ENCODE measurements at places on chromosomes 1 and 21.

DNA sequence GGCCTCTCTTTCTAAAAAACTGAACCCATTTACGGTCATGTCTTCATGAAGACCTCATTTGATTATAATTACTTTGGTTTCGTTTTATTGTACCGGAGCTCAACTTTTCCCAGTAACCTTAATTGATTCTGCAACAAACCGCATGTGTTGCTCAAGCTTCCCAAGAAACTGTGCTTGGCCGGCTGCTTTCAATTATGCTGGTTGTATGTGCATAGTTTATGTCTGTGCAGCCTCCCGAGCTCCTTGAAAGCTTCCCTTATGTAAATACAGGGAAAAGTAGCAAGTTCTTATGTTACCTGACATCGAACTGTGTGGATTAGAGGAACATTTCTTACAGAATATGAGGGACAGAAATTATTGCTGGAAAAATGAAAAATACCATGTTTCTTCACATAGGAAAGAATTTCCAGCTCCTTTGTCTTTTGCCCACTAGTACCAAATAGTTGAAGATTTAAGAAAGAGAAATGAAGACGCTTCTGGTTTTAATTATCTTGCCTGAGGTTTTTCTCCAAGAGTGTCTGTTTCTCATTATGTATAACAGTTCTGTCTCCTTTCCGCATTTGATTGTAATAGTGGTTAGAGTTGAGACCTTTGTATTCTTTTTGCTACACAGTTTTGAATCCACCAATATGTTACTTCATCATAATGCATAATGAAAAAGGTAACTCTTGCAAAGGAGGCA lies 2.1 kb downstream of the VCAM1 start:
- DNase-seq: no peak

- no peak for DNase-seq
Observed at GRCh38 chr1:244868484-244869363, 4.4 kb upstream of the HNRNPU start.

DNA sequence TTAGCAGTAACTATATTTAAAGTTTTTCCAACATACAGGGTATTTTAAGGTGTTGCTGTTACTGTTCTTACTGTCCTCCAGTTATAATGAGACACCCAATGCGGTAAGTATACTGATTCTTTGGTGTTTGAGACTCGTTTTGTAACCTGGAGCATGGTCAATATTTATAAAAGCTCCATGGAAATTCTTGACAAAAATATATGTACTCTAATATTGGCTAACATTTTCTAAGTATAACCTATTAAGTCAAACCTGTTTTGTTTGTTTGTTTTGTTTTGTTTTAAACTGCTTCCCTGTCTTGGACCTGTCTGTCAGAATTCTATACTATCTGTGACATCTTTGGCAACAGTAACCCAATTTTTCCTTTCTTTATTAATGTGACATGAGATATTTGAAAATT lies 15.9 kb upstream of the CAP1 start:
- no peak for DNase-seq

DNA sequence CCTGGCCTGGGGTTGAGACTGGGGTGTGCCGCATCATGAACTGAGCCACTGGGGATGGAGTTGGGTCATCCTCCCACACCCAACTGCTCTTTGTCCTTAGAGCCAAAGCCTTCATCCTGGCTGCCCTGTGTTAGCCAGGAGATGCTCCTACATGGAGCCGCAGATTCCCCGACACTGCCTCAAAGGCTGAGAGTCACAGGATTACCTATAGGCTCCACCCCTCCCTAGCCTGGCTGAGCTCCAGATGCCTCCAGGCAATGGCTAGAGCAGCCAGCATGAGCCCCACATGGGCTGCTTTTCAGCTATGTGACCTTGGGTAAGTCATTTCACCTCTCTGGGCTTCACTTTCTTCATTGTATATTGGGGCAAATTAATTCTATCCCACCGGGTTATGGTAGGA lies 119.9 kb upstream of the POU3F1 start:
- no peak for DNase-seq

- DNase-seq: no peak
Observed at GRCh38 chr1:212504171-212504803, 71.6 kb downstream of the NENF start.

GRCh38 chr1:53545663-53546408 lies 86.6 kb downstream of the DMRTB1 start:
- no peak for DNase-seq

DNA sequence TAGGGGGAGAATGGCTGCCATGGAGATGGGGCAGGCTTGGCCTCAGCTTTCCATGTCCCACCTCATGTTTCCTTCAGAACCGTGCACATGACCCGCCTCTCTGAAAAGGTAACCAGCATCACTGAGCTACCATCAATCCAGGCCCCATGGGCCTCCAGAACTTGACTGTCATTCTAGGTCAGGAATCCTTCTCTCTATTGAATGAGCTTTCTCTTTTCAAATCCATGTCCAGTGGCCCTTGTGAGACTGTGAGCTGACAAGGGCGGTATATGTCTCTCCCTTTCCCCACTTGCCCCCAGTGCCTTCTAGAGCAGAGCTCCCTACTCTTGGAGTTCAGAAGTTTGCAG lies 4.4 kb downstream of the CSRP1 start:
- DNase-seq: no peak

DNA sequence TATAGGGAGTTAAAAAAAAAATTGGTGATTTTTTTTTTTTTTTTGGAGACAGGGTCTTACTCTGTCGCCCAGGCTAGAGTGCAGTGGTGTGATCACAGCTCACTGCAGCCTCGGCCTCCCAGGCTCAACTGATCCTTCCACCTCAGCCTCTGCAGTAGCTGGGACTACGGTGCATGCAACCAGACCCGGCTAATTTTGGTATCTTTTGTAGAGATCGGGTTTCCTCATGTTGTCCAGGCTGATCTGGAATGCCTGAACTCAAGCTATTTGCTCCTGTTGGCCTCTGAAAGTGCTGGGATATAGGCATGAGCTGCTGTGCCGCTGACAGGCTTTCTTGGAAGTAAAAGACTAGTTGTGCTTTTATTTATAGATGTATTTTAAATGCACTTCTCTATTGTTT lies 3.0 kb downstream of the CDC42 start:
- DNase-seq: no peak

- DNase-seq: no peak
Observed at GRCh38 chr1:116853680-116854402, 55.9 kb upstream of the PTGFRN start.

- no peak for DNase-seq
Observed at GRCh38 chr1:183995322-183996039, 42.0 kb downstream of the COLGALT2 start.

DNA sequence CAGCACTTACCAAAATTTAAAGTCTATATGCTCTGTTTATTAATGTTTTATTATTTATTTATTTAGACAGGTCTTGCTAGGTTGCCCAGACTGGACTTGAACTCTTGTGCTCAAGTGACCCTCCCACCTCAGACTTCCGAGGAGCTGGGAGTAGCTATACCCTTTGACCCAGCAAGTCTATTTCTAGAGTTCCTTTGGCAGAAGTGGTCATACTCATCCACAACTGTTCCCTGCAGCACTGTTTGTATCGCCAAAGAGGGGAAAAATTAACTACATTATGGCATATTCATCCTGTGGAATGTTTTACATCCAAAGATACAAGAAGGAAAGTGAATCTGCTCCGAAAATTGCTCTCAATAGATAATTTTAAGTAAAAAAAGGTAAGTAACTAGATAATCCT lies 28.5 kb downstream of the CACNA1S start:
- no peak for DNase-seq

GRCh38 chr1:150535511-150536287 lies 13.5 kb upstream of the ADAMTSL4 start:
- no peak for DNase-seq

GRCh38 chr21:42746240-42746592 lies 92.8 kb downstream of the PDE9A start:
- DNase-seq: no peak

DNA sequence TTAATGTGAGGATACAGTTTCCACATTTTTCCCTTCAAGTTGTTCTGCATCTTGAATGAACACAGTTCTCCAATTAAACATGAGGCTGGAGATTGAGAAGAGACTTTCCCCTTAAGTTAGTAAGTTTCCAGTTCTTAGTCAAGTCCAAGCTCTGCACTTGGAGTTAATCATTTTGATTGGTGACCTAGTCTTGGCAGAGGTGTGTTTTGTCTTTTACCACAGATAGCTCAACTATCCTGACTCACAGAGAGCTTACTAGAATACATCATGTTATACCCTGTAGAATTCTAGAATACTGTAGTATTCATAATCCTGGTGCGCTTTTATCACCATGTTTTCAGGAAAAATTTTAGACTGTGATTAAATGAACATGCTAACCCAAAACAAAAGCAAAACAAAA lies 129.2 kb downstream of the CYYR1 start:
- no peak for DNase-seq

DNA sequence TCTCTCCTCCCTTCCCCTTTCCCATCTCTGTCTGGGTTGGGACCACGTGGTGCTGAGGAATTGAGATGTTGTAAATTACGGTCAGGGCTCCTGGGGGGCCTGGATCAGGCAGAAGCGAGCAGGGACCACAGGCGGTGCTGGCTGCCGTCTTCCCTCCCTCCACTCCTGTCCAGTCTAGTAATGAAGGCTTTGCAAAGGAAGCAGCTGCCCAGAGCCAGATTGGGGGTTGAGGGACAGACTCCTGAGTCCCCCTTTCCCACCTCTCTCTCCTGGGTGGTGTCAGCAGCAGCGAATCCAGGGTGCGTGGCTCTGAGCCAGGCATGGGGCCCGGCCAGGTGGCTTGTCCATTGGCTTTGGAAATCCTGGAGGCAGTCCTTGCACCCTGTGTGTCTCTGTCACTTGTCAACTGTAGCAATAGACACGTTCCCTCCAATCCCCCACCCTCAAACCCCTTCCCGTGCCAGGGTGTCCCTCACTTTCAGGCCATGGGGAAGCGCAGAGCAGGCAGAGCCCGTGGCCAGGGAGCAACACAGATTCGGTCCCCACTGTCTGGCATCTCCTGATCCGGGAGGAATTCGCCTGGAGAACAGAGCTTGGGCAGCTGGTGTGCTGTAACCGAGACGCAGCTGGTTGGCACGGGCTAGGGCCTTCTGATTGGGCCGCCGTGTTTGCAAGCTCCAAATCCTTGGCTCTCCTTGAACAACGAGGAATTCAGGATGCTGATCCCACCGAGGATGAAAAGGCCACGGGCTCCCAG lies 64.8 kb upstream of the WNT4 start:
- no peak for DNase-seq

GRCh38 chr1:217313096-217313495 lies 317.8 kb downstream of the GPATCH2 start:
- DNase-seq: no peak

DNA sequence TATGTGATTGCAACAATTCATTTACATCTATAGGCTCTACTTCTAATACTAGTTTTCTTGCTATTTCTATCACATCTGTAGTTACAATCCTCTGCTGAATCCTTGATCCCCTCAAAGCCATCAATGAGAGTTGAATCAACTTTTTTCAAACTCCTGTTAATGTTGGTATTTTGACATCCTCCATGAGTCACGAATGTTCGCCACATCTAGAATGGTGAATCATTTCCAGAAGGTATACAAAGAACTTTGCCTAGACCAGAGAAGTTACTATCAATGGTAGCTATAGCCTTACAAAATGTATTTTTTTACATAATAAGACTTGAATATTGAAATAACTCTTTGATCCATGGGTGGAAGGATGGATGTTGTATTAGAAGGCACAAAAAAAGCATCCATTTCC lies 110.0 kb downstream of the AMY1C start:
- no peak for DNase-seq

DNA sequence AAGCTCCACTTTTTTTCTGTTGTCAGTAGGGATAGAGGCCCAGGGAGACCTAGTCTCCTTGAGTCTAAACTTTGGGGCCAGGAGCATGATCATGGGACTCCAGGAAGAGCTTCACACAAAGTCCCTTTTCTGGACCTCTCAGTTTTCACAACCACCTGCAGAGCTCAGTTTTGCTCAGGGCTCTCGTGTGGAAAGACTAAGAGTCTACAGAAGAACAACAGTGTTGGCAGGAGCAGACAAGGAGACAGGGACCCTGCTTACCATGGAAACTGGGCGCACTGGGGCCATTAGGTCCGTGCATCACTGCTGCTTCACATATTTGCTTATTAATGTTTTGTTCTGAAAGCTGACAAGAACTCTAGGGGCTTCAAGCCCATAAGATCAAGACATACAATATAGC lies 63.9 kb upstream of the HSD17B7 start:
- no peak for DNase-seq

DNA sequence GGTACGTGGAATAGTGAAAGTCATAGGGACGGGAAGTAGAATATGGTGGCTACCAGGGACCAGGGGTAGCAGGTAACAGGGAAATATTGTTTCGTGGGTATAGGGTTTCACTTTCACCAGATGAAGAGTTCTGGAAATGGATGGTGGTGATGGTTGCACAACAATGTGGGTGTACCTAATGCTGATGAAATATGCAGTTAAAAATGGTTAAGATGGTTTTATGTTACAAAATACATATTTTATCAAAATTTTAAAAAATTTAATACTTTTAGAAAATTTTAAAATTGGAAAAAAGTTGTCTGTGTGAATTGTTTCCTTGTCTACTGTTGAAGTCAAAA lies 55.5 kb upstream of the TLR5 start:
- no peak for DNase-seq

DNA sequence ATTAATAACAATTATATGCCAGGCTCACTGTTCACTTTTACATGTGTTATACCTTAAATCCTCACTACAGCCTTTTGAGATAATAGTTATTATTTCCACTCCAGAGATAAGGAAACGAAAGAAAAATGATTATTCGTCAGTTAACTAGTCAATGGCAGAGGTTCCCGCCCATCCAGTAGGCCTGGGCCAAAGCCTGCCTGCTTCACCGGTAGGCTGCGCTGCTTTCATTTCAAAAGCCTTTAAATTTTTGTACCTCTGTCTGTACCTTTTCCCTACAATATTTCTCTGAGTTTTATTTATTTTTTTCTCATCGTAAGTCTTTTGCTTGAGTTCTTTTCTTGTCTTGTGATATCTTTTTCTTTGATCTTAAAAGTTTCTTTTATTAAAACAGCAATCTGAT lies 3.6 kb downstream of the GPR52 start:
- no peak for DNase-seq

GRCh38 chr1:94797291-94797690 lies 22.9 kb upstream of the SLC44A3 start:
- no peak for DNase-seq

- no peak for DNase-seq
Observed at GRCh38 chr1:153968000-153968363, 280 bp downstream of the CREB3L4 start.

DNA sequence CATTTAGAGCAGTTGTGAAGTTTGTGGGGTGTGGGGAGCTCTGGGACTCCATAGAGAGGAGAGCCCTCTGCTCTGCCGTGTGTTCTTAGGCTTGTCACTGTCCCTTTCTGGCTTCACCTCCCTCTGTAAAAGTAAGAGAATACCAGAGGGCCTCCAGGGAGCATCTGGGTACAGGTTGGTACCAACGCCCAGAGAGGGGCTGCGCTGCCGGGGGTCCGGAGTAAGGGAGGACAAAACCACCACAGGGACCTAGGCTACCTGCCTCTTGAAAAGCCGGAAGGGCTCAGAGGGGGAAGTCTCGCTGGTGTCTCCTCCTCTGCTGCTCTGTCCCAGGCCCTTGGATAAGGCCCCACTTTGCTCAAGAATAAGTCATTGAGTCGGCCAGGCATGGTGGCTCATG lies 3.1 kb upstream of the TINAGL1 start:
- DNase-seq: no peak

- DNase-seq: no peak
Observed at GRCh38 chr1:947958-948357, 11.1 kb downstream of the NOC2L start.

GRCh38 chr1:205171369-205171768 lies 40.1 kb downstream of the DSTYK start:
- DNase-seq: no peak

GRCh38 chr1:43042773-43043457 lies 84.2 kb upstream of the SLC2A1 start:
- no peak for DNase-seq
